ENCODE measurements at places on chromosomes 4 and X.

- DNase-seq: no peak
These were observed 7.3 kb downstream of the SPARCL1 start for GRCh38 chr4:87521757-87522374.

- DNase-seq: no peak
These were observed 15.7 kb downstream of the ATP8A1 start for GRCh38 chr4:42641161-42641560.

DNA sequence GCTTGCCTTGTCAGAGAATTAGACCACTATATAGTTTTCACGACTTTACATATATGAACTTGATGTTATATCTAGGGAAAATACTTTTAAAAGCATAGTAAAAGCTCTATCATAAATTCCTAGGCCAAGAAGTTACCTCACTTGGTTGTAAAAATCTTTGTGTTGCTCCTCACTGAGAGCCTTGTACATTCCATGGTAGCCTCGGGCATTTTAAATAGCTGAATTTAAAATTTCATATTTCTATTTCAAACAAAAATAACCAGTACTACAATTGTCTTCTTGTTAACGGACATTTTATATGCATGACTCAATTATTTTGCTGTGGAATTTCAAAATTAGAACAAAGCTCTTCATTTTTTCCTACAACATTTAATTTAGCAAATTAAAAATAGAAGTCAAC lies 107.6 kb downstream of the MID1 start:
- DNase-seq: no peak

DNA sequence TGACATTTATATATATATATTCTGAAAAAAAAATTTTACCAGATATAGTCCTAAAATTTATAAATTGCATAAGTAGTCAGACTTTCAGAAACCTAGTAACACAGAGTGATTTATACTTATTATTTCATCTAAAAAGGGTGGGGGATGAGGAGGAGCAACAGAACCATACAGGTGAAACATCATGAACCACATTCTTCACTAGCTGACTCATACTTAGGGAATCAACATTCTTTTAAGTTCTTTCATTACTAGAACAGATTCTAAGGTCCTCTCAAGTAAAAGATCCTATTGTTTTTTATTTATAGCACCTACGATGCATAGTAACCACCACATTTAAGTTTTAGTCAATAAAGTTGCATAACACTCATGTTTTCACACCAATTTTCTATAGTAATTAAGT lies 166.1 kb downstream of the LRBA start:
- no peak for DNase-seq

Measured in AG09309 (cell line).